Activated T-cell treated with anti-CD3 and anti-CD28 coated beads, Interleukin-2, amount 50 U/mL, for 24 hours (primary cell): ENCODE measurements at places on chromosomes 6 and 20.

DNA sequence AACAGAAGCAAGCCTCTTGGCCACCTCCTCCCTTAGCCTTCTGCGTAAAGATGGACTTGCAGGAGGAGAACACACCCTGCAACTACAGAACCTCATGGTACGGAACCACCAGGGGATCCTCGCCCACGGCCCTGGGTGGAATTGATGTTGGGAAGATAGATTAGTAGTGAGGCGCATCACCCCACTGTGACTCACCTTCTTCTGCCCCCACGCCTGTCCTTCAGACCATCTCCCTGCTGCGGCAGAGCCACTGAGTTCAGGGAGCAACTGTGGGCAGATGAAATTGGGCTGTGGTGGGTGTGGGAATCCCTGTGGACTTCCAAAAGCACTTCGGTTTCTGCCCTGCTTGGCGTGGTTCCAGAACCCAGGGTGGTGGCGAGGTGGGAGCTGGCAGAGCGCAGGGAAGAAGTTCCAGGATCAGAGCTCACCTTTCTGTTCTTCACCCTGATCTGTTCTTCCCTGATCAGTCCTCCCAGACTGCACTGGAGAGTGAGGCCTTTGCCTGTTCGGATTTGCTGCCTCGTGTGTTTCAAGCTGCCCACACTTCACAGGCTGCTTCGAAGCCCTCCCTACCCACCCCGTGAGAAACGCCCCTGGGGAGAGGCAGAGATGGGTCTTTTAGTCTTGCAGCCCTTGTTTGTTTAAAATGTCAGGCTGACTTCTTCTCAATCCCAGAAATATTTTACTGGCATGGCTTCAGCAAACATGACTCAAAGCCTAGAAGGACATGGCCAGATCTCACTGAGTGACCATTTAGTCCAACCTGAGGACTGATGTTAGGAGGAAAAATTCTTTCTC, 92.8 kb upstream of the MLN start:
- no peak overlapping the region for H3K27ac ChIP-seq
- peaks cover 31% of the 10 kb centered on the region for H3K4me1 ChIP-seq
- no peaks in the 10 kb centered on the region for H3K27me3 ChIP-seq

DNA sequence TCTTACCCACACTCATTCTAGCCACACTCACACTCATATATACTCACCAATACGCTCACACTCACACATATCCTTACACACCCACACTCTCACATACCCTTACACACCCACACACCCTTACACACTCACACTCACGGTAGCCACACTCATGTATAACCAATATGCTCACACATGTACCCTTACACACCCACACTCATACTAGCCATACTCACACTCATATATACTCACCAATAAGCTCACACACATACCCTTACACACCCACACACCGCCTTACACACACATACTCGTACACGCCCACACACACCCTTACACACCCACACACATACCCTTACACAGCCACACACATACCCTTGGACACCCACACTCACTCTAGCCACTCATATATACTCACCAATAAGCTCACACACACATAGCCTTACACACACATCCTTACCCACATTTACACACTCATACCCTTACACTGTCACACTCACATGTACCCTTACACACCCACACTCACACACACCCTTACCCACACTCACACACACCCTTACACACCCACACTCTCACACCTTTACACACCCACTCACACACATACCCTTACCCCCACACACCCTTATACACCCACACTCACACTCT, 192.5 kb upstream of the SNX9 start:
- H3K4me3 ChIP-seq: no peak overlapping the region
- no peaks in the 10 kb centered on the region for H3K36me3 ChIP-seq
- peaks cover 7% of the 10 kb centered on the region for H3K4me1 ChIP-seq
- H3K27me3 ChIP-seq: no peaks in the 10 kb centered on the region
- no peak for DNase-seq

DNA sequence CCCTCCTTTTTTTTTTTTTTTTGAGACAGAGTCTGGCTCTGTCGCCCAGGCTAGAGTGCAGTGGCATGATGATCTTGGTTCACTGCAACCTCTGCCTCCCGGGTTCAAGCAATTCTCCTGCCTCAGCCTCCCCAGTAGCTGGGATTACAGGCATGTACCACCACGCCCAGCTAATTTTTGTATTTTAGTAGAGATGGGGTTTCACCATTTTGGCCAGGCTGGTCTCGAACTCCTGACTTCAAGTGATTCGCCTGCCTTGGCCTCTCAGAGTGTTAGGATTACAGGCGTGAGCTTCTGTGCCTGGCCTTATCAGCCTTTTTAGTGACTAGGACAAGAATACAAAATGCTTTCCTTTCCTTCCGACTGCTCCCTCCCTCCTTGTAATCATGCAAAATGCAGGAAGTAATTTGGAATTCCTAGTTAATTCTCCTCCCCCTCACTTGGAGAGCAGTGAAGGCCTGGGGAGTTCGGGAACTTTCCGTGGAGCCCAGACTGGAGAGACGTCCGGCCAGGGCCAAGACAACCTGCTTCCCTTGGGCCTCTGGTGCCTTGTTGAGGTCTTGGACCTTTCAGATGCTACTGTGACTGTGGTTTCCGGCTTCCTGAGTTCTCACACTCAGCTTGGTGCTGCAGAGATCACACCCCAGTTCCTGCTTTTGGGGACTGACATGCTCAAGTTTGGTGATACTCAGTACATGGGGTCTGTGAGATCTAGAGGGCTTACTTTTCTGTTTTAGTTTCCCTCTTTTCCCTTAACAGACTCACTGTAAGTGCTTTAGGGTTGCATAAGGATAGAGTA, 3.9 kb upstream of the PHF20 start:
- H3K36me3 ChIP-seq: peaks cover 11% of the 10 kb centered on the region
- peaks cover 43% of the 10 kb centered on the region for H3K4me1 ChIP-seq
- H3K27me3 ChIP-seq: no peaks in the 10 kb centered on the region
- peak; percentile 67 for DNase-seq

DNA sequence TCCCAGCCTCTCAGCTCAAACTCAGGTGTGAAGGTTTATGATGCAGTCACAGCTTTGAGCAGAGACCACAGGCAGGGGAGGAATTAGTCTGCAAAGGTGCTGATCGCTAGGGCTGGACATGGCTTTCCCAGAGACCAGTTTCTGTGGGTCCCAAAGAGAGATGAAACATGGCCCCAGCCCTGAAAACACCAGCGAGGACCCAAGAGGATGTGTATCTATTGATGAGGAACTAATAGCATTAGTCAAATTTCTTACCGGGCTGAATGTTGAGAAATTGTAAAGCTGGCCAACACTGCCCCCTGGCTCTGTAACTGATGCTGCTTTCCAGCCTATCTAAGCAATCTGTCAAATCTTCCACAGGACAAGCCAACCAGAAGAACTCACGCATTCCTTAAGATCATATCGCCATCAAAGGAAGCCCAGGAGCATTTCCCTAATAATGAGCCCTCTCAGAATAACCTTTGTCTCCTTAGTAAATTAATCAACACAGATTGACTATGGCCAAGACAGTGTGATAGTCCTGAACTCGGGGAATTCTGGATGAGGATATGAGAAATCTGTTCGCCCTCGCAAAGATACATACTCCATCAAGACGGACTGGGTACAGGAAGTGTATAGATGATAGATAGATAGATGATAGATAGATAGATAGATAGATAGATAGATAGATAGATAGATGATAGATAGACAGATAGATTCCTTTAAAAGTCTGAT, 7.8 kb upstream of the ACSS1 start:
- H3K27me3 ChIP-seq: peaks cover 25% of the 10 kb centered on the region
- H3K27ac ChIP-seq: no peak overlapping the region
- no peak overlapping the region for H3K4me3 ChIP-seq
- peaks cover 5% of the 10 kb centered on the region for H3K4me1 ChIP-seq
- DNase-seq: peak; percentile 70
- no peaks in the 10 kb centered on the region for H3K36me3 ChIP-seq

DNA sequence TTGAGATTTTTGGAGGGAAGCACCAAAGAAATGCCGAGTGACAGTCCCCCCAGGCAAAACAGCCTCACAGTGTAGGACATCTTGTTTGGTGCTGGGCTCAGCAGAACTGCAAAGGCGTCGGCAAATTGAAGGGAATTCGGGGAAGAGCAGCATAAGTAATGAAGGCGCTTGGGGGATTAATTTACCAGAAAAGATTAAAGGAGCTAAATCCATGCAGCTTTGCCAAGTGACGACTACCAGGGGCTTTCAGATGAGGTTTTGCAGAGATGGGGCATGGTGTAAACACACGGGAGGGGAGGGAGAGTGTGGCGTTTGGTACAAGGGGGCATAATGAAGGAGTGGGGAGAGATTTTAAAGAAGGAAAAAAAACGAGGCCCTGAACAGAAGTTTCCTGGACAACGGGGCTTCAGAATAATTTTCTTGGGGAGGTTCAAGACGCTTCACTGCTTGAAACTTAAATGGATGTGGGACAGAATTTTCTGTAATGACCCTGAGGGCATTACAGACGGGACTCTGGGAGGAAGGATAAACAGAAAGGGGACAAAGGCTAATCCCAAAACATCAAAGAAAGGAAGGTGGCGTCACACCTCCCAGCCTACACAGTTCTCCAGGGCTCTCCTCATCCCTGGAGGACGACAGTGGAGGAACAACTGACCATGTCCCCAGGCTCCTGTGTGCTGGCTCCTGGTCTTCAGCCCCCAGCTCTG, 45.4 kb upstream of the CDH22 start:
- DNase-seq: no peak
- no peaks in the 10 kb centered on the region for H3K27me3 ChIP-seq
- peak overlapping the region; percentile 56 for H3K27ac ChIP-seq
- H3K4me3 ChIP-seq: no peak overlapping the region
- peaks cover 45% of the 10 kb centered on the region for H3K4me1 ChIP-seq

- H3K4me3 ChIP-seq: no peak overlapping the region
- H3K4me1 ChIP-seq: peaks cover 4% of the 10 kb centered on the region
- DNase-seq: peak; percentile 44
- no peaks in the 10 kb centered on the region for H3K27me3 ChIP-seq
- H3K27ac ChIP-seq: no peak overlapping the region
- no peaks in the 10 kb centered on the region for H3K36me3 ChIP-seq
Observed at GRCh38 chr20:25470045-25470444, 62.6 kb downstream of the GINS1 start.

GRCh38 chr20:63966944-63967322, 2.8 kb downstream of the ZNF512B start:
- H3K27ac ChIP-seq: no peak overlapping the region
- peaks cover 14% of the 10 kb centered on the region for H3K4me1 ChIP-seq
- no peak overlapping the region for H3K4me3 ChIP-seq
- DNase-seq: peak; percentile 29

- no peak for DNase-seq
- H3K4me3 ChIP-seq: no peak overlapping the region
- no peaks in the 10 kb centered on the region for H3K36me3 ChIP-seq
- no peaks in the 10 kb centered on the region for H3K27me3 ChIP-seq
Observed at GRCh38 chr6:135932651-135933050, 81.2 kb downstream of the PDE7B start.
